Fibroblast of skin of left biceps (primary cell): ENCODE measurements at places on chromosomes 1 and 21.

DNA sequence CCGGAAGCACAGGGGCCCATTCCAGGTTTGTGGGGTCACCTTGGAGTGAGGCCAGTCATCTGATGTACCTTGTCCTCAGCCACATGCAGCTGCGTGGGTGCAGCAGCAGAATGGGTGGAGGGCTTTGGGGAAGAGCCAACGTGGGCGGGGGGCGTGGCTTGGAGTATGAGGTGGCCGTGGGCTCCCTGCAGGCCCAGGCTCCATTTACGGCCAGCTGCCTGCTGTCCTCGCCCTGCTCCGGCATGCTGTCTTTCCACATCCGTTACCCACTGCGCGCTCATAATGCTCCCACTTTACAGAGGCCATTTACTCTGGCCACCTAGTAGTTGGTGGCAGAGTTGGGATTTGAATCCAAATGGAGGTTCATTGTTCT lies 27.8 kb upstream of the TINAGL1 start:
- DNase-seq: no peak

GRCh38 chr1:201605385-201606010 lies 66.6 kb downstream of the NAV1 start:
- DNase-seq: no peak

DNA sequence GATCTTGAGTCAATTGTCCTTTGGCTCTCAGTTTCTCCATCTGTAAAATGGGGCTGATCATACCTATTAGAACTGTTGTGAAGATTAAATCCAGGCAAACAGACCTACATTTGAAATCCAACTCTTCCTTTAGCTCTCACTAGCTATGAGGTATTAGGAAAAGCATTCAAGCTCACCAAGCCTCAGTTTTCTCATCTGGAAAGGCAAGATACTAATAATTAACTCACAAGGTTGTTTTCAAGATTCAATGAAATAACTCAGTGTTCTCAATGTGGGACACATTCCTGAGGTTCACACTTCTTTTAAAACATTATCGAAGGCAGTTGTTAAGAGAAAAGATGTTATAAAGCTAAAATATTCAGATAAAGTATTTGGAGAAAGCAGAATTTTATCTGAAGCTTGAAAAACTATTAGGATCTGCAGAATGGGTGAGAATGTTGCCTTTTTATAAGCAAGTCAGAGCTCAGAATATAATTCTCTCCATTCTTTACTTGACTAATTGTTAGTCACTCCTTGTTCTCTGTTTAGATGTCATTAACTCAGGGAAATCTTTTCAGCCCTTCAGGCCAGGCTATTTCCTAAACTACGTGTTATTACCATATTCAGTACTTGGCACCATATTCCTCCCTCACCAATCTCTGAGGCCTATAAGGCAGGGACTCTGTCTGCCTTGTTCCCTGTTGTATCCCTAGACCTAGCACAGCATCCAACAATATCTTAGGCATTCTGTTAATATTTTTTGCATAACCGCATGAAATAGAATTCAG lies 72.0 kb upstream of the VAV3 start:
- DNase-seq: no peak

DNA sequence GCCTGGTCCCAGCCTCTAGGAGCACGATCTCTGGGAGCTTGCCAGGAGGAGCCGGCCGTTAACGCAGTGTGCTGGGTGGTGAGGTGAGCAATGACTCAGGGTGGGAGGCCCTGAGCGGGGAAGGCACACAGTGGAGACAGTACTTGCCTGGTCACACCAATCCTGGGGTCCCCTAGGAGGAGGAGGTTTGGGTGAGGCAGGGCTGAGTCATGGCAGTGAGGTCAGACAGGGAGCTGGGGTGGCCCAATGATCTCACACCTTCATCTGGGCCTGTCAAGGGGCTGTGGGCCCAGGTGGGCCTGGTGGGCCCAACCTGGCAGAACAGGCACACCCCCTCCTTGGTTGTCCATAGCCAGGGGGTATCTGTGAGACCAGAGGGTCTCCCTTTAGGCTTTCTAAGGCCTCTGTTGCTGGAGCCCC lies 8.6 kb upstream of the EDN2 start:
- peak; percentile 65 for DNase-seq

GRCh38 chr1:113904293-113904673 lies 316 bp downstream of the AP4B1 start:
- no peak for DNase-seq

- DNase-seq: no peak
These were observed 2.2 kb downstream of the SPATA46 start for GRCh38 chr1:162374406-162374805.

DNA sequence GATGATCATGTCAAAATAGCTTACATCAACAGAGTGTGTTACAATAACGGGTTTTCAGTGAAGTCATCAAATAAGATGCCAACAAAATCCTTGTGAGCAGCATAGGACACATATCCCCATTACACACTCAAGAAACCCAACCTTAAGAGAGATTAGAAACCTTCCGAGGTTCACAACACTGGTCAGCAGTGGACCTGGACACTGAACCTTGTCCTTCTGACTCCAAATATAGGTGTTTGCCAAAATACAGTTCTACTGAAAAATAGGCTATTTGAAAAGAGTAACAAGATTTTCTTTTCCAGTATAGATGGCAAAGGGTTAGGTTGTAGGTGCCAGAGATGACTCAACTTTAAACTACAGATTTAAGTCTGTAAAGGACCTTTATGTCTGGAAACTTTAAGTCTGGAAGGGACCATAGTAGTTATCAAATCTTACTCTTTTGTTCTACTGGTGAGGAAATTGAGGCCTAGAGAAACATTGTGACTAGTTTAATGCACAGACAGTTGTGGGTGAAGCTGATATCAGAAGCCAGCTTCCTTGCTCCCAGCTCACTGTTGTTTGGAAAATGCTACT lies 811 bp upstream of the REG4 start:
- no peak for DNase-seq

DNA sequence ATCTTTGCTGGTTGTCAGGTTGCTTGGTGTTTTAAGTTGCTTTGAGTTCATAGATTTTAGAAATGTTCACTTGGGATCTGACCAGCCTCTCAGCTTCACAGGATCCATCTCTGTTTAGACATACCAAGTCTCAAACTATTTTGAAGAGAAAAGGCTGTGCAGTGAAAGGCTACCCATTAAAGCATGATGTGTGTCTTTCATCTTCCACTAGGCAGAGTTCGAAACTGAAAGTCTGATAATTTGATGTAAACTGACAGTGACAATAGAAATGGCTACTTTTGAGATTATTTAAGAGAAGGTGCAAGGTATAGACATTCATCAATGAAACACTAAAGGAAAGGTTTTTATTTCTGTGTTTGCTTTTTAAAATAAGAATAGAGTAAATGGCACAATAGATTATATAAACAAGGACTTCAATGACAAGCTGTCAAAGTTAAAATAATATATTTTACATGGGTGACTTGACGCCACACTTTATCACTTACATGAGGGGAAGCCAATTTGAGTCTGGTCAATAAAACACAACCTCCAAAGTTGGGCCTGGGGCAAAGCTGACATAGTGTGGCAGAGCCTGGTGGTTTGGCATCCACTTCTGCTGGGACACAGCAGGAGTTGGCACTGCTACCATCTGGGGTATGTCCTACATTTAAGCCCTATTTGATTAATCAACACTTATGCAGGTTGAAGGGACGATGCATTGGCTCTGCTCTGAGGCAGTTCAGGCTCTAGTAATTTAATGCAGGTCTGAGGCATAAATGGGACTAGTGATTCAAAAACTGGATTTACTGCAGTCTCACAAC lies 197.7 kb downstream of the CRB1 start:
- no peak for DNase-seq

- DNase-seq: no peak
These were observed 12.8 kb downstream of the ZFP69B start for GRCh38 chr1:40462956-40463590.

DNA sequence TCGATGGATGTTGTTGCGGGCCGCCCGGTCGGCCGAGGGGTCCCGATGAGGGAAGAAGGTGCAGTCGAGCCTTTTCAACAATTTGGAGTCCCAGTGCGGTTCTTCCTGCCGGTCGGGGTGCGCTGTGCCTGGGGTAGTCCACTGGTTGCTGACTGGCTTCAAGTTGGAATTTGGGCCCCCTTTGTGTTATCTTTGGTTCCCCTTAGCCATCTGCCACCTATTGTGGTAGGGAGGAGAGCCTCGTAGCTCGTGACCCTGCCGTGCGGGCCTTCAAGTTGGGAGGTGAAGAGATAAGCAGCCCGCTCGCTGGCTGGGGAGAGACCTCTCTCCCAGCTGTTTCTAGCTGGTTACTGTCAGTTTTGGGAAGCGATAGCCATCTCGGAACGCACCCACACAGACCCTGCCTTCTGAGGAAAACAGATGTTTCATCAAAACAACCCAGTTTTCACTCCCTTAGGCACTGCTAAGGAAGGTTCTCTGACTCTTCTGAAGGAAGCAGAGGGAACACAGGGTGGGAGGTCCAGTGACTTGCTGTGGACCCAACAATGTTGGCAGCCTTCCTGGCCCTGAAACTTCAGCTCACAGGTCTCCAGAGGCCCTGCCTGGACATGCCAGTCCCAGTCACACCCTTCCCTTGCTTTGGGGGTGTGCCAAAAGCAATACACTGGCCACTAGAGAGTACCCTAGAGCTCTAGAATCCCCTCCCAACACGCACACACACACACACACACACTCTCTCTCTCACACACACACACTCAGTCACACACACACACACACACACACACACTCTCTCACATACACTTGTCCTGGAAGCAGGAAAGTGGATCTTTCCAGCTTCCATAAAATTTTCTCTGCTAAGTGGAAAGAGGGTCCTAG lies 1.0 kb downstream of the BTG2 start:
- DNase-seq: no peak

DNA sequence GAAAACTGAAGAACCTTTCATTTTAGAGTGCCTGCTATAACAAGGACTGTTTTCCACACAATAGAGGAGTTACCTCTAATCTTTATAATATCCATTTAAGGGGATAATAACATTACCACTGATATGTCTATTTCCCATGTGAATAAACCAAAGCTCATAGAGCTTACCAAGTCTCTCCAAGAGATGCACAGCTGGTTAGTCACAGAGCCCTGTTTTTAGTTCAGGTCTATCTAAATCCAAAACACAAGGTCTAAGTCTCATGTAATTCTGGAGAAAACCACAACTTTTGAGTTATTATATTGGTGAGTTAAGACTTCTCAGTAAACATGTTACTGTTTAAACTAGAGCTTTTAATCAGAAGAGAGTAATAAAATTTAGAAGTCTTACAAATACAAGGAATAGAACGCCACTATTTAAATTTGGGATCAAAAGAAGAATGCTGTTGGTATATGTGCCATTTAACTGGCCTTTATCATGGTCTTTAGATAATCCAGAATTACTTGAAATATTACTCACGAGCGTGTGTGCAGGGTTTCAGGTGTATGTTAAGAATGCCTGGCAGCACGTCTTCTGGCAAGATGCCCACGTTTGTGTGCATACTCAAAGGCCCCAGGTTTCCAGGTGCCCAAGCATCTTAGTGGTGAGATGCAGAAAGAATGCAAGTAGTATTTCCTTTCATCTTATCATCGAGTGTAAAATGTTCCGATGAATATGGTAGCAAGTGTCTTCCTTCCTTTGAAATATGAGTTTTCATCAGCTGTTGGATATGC lies 190.6 kb downstream of the FMN2 start:
- DNase-seq: no peak

GRCh38 chr1:66270119-66270812 lies 263.7 kb upstream of the SGIP1 start:
- DNase-seq: no peak

DNA sequence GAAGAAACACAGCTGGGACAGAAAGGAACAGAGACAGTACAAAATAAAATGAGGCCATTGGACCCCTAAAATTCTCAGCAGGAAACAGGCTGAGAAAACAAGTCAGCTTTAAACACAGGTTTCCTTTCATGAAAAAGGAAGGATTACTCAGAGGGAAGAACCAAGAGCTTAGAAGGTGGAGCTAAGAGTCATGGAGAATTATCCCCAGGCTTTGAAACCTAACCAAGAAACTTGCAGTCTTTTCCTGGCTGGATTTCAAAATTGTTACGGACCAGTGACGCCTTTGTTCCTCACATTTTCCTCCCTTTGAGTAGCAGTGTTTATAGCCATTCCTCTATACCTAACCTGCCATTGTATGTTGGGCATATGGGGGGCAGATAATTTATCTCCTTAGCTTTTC lies 8.8 kb downstream of the HMGB4 start:
- DNase-seq: no peak

- no peak for DNase-seq
These were observed 122.3 kb upstream of the SLC44A3 start for GRCh38 chr1:94697839-94698238.

- DNase-seq: peak; percentile 80
These were observed 140.9 kb upstream of the ARHGEF16 start for GRCh38 chr1:3313576-3313950.

GRCh38 chr1:41856151-41856943 lies 62.4 kb downstream of the HIVEP3 start:
- no peak for DNase-seq

DNA sequence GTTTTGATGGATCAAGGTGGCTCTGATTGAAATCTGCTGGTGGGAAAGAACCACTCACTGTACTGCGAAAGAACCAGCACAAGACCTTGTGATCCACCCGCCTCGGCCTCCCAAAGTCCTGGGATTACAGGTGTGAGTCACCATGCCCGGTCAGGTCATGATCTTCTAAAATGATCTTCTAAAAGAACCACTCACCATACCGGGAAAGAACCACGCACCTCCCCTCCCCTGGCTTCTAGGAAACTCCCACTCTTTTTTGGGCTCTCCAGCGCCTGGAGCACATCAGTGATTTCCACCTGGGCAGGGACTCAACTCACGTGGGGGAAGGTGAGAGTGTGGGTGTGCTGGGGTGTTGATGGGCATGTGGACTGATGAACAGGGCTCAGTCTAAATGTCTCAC lies 7.9 kb upstream of the RAB7B start:
- no peak for DNase-seq

DNA sequence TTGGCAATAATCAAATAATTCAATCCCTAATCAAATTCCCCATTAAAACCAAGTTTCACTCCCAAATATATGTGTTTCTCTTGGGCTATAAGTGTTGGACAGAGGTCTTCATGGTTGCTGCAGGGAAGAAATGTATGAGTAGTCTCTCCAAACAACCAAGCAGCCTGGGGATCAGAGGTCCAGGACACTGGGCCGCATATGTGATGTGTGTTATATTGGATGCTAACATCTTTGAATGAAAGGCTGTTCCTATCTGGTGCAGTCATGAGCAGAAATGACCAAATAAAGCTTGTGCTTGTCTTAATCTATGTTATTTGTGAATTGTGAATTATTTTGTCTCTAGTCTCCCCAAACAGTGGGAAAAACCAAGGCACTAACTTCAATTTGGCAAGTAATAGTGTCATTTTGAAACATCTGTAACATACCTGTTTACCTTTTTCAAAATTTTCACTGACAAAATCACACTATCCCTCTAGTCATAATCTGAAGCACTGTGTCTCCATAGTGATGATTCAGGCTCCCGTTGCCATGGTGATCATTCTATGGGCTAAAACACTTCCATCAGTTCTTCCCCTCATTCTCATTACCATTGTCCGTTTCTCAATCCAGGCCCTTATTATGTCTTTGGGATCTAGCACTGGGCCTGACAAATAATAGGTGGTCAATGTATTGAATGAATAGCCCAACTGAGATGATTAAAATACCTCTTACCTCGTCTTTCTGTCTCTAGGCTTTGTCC lies 12.5 kb upstream of the TADA1 start:
- no peak for DNase-seq

- no peak for DNase-seq
These were observed 363.6 kb downstream of the PLPP3 start for GRCh38 chr1:56215771-56216170.
